NCI-H1417 (cell line): ENCODE measurements at places on chromosomes 16 and 17.

DNA sequence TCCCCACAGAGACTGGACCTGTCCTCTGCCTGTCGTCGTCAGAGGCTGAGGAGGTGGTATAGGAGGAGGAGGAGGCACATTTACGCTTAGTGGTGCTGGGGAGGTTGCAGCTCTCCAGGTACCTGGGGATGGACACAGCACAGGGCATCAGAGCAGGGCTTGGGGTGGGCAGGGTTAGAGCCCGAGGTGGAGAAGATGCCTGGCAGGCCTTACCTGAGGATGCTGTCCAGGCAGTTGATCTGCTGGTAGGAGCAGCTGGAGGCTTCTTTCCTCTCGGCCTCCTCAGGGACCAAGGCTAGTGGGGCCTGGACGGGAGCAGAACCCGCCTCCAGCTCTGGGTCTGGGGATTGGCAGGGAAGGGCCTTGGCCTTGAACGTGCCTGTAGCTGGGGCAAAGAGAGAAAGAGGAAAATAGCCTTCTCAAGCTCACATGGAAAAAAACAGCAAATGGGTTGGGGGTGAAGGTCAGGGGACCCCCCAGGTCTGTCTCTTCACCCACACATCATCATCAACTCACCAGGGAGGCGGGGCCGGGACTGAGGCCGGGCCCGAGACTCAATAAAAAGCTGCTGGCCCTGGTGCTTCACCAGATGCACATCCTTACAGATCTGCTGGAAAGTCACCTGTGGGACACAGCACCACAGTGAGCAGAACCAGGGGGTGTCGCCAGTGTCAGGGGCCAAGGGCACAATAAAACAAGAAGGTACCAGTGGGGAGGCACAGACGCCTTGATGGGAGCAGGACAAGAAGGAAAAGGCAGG lies 5.6 kb downstream of the PER1 start:
- DNase-seq, result no peak

DNA sequence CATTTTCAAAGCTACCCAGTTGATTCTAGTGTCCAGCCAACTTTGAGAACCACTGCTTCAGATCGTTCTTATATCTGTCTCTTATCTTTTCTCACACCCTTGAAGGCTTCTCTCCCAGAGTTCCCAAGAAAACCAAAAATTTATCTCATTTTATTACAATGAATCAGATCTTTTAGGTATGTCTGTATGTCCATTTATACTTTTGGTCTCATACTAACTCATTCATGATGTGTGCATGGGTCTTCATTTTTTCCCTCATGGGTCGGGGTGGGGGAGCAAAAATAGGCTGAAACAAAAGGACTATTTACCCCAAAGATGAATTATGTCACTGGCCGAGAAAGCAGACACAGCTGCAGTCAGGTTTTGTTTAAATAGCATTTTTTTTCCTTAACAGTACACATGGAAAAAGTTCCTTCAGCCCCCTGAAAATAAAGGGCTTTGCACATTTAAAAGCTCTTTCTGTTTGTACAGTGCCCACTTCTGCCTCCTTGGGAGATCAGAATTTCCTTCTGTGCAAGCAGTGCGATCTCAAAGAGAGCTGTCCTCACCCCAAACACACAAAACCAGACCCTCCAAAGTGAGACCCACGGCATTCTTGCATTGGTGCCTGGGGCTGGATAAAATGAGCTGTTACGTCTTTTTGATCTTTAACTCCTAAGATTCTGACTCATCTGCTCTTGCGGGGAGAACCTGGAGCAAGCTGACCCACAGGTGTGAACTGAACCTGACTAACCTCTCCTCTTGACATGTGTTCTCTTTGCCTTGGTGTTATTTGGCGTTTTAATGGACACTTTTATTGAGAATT lies 251.2 kb upstream of the ELAC2 start:
- no peak for DNase-seq

GRCh38 chr16:49775018-49775417 lies 80.9 kb downstream of the ZNF423 start:
- no peak for DNase-seq

DNA sequence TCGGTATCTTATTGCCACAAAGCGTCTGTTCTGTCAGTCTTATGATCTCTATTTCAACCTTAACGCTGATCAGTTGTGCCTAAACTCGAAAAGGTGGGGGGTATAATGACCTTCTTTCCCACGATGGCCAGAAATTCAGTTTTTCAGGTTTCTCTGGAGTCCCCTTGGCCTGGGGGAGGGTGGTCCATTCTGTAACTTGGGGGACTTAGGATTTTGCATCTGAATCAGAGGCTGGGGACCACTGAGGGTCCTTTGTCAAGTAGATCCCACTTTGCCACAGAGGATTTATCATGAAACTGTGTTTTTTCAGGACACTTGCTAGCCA lies 6.3 kb upstream of the WDR59 start:
- DNase-seq, result no peak

GRCh38 chr16:3173892-3174617 lies 13.9 kb upstream of the OR1F1 start:
- DNase-seq, result no peak

- no peak for DNase-seq
These were observed 13.1 kb upstream of the GRB2 start for GRCh38 chr17:75418531-75418930.

DNA sequence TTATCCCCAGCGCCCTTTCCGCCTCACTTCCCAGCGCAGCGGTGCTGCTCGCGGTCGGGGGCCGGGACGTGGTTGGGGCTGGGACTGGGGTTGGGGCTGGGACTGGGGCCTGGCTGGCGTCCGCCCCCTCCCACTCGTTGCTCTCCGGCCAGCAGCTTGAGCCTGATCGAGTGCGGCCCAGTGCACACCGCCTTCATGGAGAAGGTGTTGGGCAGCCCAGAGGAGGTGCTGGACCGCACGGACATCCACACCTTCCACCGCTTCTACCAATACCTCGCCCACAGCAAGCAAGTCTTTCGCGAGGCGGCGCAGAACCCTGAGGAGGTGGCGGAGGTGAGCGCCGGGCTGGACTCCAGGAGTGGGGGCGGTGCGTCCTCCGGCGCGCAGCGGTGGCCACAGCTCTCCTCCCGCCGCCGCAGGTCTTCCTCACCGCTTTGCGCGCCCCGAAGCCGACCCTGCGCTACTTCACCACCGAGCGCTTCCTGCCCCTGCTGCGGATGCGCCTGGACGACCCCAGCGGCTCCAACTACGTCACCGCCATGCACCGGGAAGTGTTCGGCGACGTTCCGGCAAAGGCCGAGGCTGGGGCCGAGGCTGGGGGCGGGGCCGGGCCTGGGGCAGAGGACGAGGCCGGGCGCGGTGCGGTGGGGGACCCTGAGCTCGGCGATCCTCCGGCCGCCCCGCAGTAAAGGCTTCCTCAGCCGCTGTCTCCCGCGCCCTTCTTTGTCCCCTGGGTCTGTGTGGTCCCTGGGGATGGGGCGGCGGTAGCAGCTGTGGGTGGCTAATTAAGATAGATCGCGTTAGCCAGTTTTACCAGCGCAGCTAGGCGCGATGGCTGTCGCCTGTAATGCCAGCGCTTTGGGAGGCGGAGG lies 1.8 kb downstream of the HSD17B1 start:
- peak; percentile 88 for DNase-seq
